ENCODE measurements at places on chromosomes 2 and 18. TPM values are rescaled to one million over a fixed set of nuclear protein-coding genes. Genes with fewer than 3 reads are reported as not detected.

Gene SLC38A11
- not detected for total RNA-seq

Gene C2orf42
- 12.2 TPM for total RNA-seq

Gene LIMS1
- total RNA-seq = 43.7 TPM

Gene CREG2
- total RNA-seq = not detected

Gene TRIM54
- total RNA-seq = not detected

Gene DSC1
- not detected for total RNA-seq
